Uterus (tissue), 4 donors: ENCODE measurements at places on chromosomes 16 and 17. TPM values are rescaled to one million over a fixed set of nuclear protein-coding genes. Genes with fewer than 3 reads are reported as not detected.

- DNase-seq: no peak
These were observed 482.9 kb upstream of the CDH11 start for GRCh38 chr16:65604771-65605170.

DNA sequence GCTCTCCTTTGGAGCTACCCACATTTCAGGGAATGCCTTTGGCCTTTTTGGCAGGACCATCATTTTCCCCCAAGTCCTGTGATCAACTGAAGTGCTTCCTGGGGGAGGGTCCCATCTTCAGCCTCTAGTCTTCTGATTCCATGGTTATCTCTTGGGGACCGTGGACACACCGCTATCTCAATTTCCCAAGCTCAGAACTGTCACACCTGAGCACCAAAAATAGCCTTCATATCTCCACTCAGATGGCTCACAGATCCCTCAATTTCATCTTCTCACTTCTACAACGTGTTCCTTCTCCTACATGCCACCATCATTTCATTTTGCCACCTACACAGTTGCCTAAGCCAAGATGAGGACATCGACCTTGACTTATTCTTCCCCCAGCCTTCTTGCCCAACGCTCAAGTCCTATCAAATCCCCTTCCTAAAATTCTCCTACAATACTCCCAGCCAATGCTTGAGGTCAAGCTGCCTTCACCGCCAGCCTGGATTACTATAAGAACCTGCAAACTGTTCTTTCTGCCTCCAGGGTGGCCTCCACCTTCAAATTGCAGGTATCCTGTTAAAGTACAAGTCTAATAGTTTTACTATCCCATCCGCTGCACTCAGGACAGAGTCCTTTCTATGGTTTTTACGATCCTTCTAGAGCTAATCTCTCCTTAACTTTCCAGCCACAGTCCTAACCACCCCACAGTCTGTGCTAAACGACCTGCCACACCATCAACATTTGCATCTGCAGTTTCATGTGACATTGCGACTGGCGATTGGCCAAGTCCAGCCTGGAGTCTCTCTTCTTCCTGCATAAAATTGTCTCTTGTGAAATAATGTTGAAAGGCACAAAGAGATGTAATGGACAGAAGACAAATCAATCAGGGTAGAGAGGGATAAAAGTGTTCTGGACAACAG, 6.2 kb downstream of the ATP6V0D1 start:
- DNase-seq: no peak

DNA sequence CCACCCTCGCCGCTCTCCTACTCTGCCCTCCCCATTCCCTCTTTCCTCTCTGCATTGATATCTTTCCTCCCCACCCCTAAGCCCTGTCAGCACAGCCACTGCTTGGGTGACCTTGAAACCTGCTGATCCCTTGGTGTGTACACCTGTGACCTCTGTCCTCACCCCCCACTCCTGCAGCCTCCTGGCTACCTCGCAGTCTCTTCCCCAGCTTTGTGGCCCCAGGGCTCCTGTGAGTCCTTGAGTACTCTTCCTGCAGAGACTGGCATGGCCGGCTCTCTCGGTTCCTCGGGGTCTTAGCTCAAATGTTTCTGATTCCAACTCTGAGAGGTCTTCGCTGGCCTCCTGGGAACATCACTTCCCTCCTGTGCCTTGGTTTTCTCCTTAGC, 31.7 kb downstream of the ADCY7 start:
- peak; percentile 1 for DNase-seq

- no peak for DNase-seq
These were observed 31.5 kb downstream of the NF1 start for GRCh38 chr17:31126318-31126717.

DNA sequence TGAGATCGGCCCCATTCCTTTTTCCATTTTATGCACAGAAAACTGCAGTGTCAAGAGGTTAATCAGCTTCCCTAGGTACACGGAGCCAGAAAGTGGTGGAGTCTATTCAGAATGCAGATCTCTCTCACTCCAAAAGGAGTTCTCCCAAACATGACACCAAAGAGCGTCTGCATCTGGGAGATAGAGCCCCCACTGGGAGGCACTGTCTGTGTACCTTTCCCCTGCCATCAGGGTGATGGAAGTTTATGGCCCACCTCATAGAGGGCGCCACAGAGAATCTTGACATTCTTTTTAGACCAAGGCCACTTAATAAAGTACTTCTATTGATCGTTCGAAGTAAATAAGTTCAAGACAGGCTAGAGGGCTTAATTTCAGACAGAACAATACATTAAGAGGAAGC, 493.7 kb upstream of the ERCC4 start:
- DNase-seq: no peak

DNA sequence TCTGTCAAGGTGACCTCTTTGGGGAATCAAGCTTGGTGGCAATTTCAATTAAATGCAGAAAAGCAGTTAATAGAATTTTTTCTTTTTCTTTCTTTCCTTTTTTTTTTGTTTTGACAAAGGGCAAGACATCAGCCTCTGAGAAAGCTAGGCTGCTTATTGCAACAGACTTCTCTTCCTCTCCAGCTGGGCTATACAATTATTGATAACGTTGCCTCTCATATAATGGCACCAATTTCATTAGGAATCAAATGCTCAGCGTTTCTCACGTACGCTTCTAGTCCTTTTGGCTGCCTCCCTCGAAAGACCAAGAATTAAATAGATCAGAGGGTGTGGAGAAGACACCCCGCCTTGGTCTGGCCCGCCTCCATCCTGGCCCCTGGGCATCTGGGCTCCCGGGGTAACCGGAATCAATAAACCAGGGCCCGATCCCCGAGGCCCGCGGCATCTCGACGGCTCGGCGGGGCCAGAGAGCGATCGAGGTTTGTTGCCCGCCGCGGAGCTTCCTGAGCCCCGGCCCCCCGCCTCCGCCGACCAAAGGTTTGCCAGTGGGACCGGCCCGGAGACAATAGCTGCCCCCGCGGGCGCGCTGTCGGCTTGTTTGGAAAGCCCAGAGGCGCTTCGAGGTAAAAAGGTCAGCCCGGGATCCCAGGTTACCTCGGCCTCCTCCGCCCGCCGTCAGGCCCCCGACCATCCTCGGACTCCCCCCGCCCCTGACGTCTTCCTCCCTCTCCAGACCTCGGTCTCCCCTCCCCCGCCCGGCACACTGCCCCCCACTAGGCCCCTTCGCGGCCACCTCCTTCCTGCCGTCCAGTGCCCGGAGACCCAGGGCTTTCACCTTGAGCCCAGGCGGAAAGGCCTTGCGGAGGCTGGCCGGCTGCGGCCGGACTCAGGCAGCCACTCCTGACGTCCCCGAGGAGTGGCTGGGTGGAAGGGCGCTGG, 3.9 kb downstream of the HOXB1 start:
- DNase-seq: no peak

DNA sequence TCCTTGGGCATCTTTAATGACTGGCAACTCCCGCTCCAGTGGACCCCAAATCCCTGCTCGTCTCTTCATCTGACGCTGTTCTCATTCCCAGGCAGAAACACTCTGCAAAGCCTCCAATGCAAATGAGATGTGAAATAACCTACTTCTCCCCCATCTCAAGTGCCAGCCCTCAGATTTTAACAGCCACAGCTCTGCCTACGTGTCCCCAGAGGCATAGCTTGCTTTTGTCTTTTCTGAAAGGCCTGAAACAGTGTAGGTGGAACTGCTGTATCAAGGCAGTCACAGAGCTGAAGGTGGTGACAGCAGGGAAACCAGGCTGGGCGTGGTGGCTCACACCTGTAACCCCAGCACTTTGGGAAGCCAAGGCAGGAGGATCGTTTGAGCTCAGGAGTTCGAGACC, 14.7 kb downstream of the RPH3AL start:
- DNase-seq: no peak

DNA sequence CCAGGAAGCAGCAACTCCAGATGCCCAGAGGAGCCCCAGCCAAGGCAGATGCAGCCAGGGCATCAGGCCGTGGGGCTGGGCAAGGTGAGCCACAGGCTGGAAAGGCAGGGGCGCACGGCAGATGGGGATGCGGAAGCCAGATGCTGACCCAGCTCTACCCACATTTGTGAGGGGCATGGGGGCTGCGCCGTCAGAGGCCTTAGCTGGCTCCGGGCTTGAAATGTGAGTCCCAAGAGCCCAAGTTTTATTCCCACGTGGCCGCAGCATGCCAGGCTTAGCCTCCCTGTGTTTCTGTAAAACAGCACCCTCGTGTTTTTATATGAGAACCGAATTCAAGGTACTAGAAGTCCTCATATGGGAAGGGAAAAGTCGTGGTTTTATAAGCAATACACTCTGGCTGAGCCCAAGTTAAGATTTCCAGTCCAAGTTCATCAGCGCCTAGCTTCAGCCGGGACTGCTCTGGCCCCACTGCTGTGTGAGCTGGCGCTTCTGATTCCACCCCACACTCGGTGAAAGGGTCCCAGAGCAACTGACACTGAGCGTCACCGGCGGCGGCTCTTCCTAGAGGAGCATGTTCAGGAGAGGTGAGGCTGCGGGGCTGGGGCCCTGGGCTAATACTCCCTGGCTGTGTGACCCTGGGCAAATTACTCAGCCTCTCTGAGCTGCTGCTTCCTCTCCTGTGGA, 6.7 kb upstream of the C16orf95 start:
- DNase-seq: peak; percentile 10

The ERN1 gene
- total RNA-seq: 56.5 TPM

The SLC5A10 gene
- total RNA-seq: not detected

The PIRT gene
- total RNA-seq: not detected
